Hypothalamus (tissue), 51 donors: ENCODE measurements at places on chromosomes 6 and 20.
A peak's percentile ranks its signal among the peaks of the same experiment; 100 is the strongest.

DNA sequence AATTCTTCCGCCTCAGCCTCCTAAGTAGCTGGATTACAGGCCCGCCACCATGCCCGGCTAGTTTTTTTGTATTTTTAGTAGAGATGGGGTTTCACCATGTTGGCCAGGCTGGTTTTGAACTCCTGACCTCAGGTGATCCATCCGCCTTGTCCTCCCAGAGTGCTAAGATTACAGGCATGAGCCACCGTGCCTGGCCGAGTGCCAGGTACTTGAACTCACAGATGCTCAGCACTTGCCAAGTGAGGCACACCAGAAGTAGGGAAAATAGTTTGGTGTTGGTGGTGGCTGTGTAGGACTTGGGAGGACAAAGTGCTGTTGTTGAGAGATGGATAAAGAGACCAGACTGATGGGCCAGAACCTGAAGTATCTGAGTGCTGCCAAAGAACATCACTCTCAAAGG lies 40.0 kb upstream of the MBOAT1 start:
- DNase-seq = no peak

DNA sequence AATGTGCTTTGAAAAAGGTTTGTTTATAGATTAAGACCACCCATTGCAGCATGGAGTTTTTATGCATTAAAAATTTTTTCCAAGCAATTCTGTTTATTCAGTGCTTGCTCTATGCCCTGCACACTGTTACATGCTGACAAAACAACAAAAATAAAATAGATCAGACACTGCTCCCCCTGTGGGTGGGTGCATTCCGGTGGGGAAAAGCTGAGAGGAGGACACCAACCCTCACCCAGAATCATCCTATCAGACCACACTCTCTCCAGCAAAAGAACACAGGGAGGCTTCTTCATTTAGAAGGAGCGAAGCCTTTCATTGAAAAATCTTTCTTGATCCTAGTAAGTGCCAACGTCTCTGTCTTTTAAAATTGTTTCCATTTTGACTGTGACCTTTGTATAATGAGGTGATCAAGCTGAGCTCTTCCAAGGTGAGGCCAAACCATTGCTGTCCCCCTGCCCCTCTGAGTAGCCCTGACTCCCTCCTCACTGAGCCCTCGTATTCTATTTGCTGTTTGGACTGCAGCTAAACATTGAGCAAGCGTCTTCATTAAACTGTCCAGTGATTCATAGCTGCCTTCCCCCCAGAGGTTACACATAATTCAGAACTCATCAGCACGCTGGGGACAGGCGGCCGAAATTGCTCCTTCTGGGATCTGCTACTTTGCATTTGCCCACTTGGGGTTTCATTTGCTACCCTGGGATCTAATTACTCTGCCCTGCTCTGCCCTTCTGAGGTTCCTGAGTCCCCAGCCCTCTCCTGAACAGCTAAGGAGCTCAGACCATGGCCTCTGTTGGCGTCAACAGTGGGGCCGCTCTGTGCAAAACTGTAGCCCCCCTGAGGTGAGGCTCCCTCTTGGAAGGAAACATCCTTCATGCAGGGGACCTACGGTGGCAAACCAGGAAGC lies 102.4 kb downstream of the F13A1 start:
- DNase-seq = no peak

- DNase-seq = no peak
Measured at GRCh38 chr20:21967481-21967880, 262.0 kb downstream of the PAX1 start.

DNA sequence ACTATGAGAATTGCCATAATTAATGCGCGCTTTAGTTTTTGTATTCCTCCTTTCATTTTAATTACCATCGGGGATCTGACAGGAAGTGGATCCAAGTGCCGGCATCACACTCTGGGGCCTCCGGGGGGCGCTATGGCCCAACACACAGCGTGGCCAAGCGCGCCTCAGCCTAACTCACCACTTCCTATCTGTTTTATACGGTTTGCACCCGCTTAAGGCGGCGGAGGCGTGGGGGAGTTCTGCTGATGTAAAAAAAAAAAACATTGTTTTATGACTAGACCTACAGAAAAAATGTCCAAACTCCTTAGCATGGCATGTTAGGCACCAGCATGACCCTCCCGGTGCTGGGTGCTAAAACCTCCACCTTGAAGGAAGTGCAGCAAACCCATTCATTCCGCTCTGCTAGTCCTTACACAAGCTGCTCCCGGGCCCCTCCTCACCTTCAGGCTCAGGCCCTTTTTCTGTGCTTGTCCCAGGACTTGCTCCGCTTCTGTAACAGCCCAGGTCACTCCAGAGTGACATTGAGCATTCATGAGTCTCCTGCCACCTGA lies 4.5 kb upstream of the EBF4 start:
- peak; percentile 23 for DNase-seq

- DNase-seq = no peak
Measured at GRCh38 chr6:126374372-126374771, 34.5 kb downstream of the CENPW start.

GRCh38 chr6:138521790-138522189 lies 22.5 kb upstream of the NHSL1 start:
- DNase-seq = no peak

DNA sequence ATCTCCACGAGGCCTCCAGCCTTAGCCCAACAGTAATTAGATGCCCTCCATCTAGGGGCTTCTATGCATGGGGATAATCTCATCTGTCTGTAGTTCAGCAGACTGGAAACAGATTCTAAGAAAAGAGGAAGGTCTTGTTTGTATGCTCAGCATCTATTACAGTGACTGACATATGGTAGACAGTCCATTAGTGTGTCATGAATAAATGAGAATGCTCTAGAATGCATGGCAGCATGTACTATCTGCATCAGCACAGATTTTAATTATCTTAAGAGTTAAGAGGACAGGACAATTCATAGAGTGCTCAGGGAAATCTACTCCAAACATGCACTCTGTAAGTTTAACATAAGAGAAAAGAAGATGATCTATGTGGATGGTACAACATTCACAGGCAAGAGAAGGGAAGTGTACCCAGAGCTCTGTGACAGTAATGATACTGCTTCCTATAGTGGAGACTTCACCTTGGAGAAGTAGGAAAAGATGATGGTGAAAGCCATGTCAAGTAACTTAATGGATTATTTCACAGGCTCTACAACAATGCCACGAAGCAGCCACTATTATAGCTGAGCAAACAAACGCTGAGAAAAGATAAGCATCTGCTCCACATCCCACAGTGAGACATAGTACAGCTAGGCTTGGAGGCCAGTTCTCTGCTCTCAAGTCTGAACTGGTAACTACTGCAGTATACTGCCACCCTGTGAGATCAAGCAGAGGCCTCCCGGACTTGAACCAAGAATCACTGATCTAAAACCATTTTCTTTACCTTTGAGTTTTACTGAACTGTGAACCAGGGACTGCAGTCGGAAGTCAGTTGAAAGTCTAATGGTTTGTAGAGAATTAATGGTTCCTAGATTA lies 309.2 kb upstream of the SPTLC3 start:
- no peak for DNase-seq

GRCh38 chr6:144320741-144321140 lies 35.6 kb downstream of the UTRN start:
- DNase-seq = no peak

DNA sequence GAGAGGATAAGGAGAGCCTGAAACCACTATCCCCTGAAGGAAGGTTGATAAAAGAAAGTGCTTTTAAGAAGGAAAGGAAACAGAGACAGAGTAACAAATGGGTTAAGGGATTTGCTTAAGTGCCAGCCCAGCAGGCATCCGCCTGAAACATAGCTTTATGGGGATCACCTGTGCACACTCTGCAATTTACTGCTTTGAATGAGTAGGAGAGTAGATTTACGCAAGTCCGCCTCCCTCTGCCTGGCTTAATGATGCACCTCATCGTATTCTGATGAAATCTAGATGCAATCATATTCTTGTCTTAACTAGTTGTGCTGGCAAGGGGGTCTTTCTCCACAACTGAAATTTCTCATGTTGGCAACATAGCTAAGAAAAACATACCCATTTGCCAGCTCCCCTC lies 101.1 kb upstream of the ID4 start:
- DNase-seq = no peak

GRCh38 chr20:3101737-3102574 lies 17.4 kb upstream of the AVP start:
- DNase-seq = no peak

GRCh38 chr6:68709091-68709490 lies 74.0 kb downstream of the ADGRB3 start:
- DNase-seq = no peak

- DNase-seq = no peak
Measured at GRCh38 chr6:168030908-168031307, 33.4 kb downstream of the KIF25 start.

DNA sequence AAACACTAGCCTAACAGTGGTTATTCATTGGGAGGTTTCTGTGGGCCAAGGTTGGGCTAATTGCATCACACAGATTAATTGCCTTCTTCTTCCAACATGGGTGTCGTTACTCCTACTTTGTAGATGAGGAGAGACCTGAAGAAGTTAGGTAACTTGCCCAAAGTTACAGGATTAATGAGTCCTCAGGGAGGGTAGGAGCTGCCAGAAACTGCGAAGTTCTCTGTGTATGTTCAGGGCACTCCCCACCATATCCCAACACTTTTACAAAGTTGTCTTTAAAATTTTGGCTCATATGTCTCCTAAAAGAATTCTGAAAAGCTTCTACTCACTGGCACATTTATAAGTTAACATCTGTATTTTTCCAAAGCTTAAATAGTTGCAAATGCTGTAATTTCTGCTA lies 323.5 kb upstream of the HSF2 start:
- no peak for DNase-seq

GRCh38 chr6:116389357-116389756 lies 18.6 kb downstream of the DSE start:
- no peak for DNase-seq

GRCh38 chr6:163133017-163133416 lies 281.5 kb upstream of the QKI start:
- DNase-seq = no peak

GRCh38 chr6:44538131-44538806 lies 150.8 kb downstream of the CDC5L start:
- no peak for DNase-seq

- DNase-seq = no peak
Measured at GRCh38 chr6:8780653-8781052, 345.3 kb upstream of the SLC35B3 start.

DNA sequence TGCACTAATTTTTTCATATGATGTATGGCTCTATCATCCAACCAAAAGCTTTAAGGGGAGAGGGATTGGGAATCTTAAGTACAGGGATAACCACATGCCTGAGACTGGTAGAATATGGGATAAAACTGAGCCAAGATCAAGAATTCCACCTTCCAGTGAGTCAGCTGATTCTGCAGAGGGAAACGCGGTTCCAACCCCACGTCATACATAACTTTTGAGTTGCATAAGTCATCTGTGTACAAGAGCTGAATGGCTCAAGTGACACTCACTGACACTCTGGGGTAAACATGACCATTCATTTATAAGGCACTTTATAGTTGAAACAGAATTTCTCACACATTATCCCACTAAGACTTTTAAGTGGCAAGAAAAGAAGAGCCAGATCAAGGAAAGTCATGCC lies 16.4 kb downstream of the TRIM27 start:
- no peak for DNase-seq

DNA sequence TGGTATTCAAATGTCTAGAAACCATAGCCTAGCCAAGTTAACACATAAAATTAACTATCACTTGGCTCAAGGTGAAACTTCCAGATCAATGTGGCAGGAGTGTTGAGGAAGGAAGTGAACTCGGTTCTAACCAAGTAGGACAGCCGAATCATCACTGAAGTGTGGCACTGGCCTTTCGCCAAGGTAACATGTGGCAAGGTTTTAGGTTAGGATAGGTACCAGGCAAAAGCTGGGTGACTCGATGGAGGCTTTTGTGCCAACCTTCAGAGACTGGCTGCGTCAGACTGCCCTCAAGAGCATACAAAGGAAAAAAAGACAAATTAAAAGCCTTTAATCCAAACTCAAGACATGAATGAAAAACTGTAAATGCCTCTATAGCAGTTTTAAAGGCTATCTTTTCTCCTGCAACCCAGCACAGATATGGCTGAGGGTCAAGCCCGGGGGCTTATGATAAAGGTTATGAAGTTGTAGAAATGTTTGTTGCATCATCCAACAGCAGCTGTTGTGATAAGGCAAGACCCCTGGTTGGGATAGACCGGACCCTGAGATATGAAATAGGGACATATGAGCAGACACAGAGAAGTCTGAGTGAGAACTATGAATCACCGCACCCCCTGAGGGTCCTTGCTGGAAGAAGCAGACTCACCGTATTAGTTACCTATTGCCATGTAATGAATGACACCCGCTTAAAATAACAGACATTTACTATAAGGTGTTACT lies 11.9 kb downstream of the PSMB9 start:
- DNase-seq = no peak

DNA sequence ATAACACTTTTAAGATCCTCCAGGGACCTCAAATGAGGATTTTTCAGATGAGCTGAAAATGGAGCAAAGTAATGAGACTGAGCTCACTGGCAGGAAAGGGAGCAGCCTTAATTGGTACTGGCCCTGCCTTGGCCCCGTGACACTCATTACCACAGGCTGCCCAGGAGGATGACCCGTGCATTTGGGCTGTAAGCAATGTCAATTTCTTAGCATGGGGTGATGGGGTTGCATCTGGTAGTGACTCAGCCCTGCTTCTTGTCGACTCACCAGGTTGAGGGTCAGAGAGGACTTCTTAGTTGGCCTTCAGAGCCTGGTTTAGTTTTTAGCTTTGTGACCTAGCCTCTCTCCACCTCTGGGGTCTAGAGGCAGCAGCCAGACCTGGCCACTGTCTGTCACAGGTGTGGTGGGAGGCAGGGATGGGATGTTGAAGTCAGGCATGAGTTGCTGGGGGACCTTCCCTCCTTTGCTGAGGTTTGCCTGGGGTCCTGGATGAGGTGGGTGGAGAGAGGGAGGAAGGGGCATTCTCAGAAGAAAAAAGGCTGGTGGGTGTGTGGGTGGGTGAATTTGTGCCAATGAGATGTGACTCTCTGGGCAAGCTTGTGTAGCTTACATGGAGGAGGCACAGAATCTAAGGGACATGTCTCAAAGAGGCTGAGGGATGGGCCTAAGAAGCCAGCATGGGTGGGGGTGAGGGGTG lies 25.9 kb upstream of the EPB41L1 start:
- DNase-seq = no peak
